NCI-H2171 treated with DMSO at 0.1 percent for 48 hours (cell line): ENCODE measurements at places on chromosomes 3 and 15.

- DNase-seq: no peak
Observed at GRCh38 chr3:153789380-153789779, 331.8 kb upstream of the ARHGEF26 start.

DNA sequence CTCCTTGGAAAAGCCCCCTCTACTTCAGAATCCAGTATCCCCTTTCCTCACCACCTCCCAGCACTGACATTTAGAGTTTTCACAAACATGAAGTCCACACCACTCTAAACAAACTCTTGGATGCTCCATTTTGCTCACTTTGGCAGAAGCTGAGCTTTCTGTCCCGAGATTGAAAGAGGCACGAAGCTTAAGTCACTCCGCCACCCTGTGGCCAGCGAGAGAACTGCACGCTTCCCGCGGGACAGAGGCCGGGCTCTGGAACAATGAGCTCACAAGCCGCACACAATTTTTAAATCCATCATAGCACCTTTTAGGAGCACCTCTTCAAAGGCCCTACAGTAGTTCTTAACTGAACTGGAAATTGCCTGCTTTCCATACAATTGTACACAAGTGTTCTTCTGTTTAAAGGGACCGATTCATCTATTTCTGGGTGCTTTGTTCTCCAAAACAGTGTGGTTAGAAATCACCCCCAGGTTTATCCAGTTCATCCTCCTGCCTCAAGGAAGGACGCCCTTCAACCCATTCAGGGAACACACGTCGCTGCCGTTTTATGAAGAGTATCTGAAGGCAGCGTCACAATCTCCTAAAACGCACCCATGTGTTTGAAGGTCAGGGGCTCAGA lies 226.1 kb downstream of the VPS13C start:
- DNase-seq: peak; percentile 79

DNA sequence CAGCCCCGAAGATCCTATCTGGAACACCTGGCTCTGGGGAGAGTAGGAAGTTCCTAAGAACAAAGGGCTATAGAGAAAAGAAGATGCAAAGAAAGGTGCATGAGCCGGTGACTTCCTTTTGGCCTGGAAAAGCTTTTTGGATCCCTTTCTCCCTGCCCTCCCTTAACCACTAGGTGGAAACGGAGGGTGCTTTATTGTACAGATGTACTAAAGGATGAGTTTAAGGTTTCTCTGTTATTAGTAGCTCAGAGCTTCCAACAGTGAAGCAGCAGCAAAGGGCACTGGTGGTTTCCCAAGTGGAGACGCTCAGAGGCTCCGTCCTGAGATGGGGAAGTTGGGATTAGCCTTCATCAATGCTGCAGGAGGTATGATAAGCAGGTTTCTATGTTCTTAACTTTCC lies 5.9 kb upstream of the ADGRG7 start:
- peak; percentile 15 for DNase-seq

DNA sequence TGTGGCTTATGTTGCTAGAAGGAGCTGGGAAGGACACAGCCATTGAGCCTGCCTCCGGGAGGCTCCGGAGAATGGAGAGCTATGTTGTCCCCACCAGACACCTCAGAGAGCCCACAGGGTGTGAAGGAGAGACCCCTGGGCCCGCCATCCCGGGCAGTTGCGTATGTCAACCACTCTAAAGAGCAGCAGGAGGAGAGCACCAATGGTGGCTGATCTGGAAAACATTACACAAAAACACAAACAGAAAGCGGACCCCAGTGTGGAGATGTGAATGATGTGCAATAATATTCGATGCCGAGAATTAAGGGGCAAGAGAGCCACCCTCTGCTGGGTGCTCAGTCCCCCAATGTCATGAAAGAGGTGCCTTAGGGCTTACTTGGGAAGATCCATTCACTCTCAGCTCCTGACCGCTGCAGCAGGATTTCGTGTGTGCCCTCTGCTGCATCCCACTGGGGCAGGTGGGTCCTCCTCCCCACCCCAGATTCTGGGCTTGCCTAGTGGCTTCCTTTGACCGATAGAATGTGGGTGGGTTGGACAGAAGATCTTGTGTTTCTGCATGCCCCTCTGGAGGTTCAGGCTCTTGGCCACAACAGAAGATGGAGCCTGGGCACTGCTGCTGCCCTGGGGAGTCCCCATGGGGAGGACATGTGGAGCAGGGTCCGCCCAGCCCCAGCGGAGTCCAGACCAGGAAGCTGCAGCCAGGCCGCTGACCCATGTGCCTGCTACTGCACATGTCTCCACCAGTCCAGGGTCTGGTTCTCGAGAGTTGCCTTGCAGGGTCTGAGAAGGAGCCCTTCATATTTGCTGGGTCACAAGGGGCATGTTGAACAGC lies 245.3 kb downstream of the OCA2 start:
- DNase-seq: no peak

GRCh38 chr15:79562403-79562815 lies 130.3 kb downstream of the MINAR1 start:
- no peak for DNase-seq

DNA sequence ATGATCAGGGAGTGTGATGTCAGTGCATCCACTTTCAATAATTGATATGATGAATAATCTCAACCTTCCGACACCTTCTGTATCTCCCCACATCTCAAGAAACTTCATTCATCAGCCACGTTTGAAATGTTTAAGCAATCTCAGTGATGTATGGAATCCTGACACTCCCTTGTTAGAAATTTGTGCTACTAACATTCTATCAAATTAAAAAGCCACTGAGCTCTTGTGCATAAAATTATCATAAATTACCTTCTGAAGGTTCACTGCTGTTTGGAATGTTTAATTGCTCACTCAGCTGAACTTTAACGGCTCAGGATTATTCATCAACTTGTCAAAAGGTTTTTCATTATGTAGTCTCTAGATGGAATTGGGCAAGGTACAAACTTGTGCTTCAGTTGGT lies 108.4 kb upstream of the DPH6 start:
- no peak for DNase-seq

GRCh38 chr15:95875121-95875643 lies 455.3 kb upstream of the NR2F2 start:
- no peak for DNase-seq

DNA sequence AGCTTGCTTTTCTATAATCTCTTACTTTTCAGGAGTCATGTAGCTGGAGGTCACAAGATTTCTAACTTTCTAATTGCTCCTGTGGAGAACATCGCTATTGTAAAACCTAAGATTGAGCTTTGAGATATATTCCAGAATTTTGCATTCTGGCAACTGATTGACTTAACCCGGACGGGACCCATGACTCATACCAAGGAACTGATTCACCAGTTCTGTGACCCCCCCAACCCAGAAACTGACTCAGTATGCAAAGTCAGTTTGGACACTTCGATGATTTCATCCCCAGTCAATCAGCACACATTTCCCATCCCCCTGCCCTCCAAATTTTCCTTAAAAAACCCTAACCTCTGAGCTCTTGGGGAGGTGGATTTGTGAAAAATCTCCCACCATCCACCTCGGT lies 396.5 kb upstream of the GBE1 start:
- DNase-seq: no peak

DNA sequence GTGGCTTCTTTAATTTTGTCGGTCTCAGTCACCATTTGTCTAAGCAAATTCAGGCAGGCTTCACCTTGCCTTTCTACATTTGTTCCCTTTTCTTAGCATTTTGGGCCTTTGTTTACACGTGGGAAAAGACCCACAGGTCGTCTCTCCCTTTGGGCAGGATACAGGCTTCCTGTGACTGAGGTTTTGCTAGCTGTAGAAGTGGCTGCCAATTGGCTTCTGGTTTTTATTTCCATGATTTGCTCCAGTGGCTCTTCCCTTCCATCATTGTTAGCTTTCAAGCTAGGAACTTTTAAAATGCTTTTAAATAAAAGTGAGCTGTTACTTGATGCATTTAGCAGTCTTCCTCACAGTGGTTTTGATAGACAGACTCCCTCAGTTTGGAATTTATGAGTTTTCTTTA lies 37.3 kb downstream of the MLH1 start:
- DNase-seq: no peak

GRCh38 chr3:121581691-121582090 lies 11.5 kb upstream of the FBXO40 start:
- DNase-seq: no peak

DNA sequence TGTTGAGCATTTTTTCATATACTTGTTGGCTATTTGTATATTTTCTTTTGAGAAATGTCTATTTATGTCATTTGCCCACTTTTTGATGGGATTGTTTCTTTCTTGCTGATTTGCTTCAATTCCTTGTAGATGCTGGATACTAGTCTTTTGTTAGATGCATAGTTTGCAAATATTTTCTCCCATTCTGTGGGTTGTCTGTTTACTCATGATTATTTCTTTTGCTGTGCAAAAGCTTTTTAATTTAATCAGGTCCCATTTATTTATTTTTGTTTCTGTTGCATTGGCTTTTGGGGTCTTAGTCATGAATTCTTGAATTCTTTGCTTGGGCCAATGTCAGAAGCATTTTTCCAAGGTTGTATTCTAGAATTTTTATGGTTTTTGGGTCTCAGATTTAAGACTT lies 251.7 kb downstream of the WNT5A start:
- DNase-seq: no peak

DNA sequence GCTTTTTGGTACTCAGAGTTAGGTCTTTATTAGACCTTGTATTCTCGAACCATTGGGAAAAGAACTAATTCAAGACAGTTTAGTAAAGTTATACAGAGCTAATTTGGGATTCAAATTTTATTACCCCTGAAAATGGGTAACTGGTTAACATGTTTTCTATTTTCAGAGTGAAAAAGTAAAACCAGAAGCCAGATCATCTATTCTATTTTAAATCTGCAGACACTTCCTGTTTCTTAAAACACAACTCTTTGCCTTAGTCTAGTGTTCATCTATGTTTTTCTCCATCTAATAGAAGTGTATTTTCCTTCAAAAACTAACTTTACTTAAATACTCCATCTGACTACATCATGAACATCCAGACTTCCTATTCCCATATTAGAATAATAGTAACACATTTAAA lies 113.4 kb downstream of the CCNL1 start:
- no peak for DNase-seq

- DNase-seq: no peak
Observed at GRCh38 chr3:110066206-110066605, 728.9 kb upstream of the DPPA4 start.

- DNase-seq: no peak
Observed at GRCh38 chr3:122245513-122246174, 62.2 kb downstream of the CASR start.

DNA sequence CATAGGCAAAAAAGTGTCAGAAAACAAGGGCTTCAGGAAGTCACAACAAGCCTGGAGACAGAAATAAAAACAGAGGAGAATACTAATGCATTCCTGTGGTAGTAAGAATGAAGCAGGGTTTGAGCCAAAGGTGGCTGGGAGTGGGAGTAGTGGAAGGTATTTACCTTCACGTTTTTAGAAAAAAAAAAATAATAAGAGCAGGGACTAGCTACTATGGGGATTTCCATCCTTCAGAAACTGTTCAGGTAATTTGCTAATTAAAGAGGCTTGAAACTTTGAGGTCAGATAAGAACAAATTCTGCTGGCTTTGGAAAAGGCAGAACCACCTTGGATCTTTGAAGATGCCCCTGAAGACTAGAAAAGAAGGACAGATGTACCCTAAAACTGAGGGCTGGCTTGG lies 18.4 kb downstream of the ILDR1 start:
- no peak for DNase-seq

- peak; percentile 9 for DNase-seq
Observed at GRCh38 chr3:37028329-37028728, 35.0 kb downstream of the MLH1 start.

DNA sequence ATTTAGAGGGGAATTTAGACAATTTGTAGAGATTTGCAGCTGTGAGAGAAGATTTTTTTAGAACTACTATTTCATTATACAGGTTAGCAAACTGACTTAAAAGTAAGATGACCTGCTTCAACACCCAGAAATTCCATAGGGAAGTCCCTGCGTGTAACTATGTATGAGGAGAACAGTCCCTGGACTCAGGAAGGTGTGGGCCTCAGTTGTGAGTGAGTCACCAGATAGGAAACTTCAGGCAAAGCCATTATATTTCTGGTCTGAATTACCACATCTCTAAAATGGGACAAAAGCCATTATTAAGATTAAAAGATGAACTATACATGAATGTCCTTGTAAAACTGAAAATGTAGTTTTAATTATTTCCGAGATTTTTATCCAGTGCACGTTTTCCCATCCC lies 488.3 kb upstream of the GOLIM4 start:
- no peak for DNase-seq
